ENCODE measurements at places on chromosomes 11 and 22. TPM values are rescaled to one million over a fixed set of nuclear protein-coding genes. Genes with fewer than 3 reads are reported as not detected.

CD248 gene
- total RNA-seq: not detected

APOL2 gene
- 27.4 TPM for total RNA-seq

MFNG gene
- total RNA-seq: 28.1 TPM

CSTF3 gene
- total RNA-seq: 46.5 TPM

MAJIN gene
- 7.1 TPM for total RNA-seq

- no peak overlapping the region for H3K27ac ChIP-seq
- DNase-seq: no peak
- H3K36me3 ChIP-seq: no peaks in the 10 kb centered on the region
Observed at GRCh38 chr22:26265281-26265680, 96.0 kb downstream of the SEZ6L start.

GRCh38 chr11:128372977-128373376 is 214.4 kb downstream of the ETS1 start:
- H3K27ac ChIP-seq: no peak overlapping the region
- H3K4me1 ChIP-seq: no peaks in the 10 kb centered on the region
- H3K27me3 ChIP-seq: no peaks in the 10 kb centered on the region
- no peak for DNase-seq
- no peak overlapping the region for H3K4me3 ChIP-seq

DNA sequence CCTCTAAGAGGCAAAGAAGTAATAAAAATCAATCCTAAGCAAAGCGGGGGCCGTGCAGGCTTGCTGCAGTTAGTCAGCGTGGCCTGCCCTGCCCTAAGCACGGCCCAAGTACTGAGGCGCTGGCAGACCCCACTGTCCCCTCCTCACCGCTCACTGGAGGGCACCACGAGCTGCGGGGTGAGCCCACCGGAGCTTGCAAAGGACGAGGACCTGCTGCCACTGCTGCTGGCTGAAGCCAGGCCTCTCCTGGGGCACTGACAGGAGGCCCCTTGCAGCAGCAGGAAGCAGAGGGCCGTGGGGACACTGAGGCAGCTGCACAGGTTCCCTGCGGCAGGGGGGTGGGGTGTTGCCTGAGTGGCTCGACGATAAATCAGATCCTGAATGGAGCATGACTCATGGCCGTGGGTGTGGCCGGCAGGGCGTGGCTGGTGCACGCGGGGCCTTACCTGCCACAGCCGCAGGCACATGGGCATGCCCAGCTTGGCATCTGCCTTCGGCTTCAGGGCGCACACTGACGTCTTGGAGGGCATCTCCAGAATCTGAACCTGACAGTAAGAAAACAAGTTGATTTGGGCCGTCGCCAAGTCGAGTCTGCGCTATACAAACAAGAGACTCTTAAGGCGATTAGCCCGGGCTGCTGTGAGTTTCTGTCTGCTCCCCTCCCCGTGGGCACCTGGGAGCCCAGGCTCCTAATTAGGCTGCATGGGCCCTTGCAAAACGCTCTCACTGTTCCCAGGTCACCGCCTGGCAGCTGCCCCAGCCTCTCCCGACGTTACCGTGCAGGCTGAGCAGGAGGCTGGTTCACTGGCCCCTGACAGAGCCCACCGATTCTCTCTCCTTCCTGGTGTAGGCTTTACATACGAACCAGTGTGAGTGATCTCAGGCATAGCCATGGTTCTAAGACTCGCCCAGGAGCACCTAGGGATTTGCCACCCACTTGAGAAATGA is 45.9 kb downstream of the TBX1 start:
- H3K36me3 ChIP-seq: no peaks in the 10 kb centered on the region
- peak overlapping the region; percentile 71 for H3K27ac ChIP-seq
- peaks cover 27% of the 10 kb centered on the region for H3K4me1 ChIP-seq
- peak; percentile 94 for DNase-seq
- H3K4me3 ChIP-seq: peak overlapping the region; percentile 19
- H3K27me3 ChIP-seq: no peaks in the 10 kb centered on the region

GRCh38 chr22:45993143-45993692 is 16.3 kb upstream of the WNT7B start:
- no peak overlapping the region for H3K4me3 ChIP-seq
- no peaks in the 10 kb centered on the region for H3K36me3 ChIP-seq
- DNase-seq: no peak
- H3K27ac ChIP-seq: no peak overlapping the region

DNA sequence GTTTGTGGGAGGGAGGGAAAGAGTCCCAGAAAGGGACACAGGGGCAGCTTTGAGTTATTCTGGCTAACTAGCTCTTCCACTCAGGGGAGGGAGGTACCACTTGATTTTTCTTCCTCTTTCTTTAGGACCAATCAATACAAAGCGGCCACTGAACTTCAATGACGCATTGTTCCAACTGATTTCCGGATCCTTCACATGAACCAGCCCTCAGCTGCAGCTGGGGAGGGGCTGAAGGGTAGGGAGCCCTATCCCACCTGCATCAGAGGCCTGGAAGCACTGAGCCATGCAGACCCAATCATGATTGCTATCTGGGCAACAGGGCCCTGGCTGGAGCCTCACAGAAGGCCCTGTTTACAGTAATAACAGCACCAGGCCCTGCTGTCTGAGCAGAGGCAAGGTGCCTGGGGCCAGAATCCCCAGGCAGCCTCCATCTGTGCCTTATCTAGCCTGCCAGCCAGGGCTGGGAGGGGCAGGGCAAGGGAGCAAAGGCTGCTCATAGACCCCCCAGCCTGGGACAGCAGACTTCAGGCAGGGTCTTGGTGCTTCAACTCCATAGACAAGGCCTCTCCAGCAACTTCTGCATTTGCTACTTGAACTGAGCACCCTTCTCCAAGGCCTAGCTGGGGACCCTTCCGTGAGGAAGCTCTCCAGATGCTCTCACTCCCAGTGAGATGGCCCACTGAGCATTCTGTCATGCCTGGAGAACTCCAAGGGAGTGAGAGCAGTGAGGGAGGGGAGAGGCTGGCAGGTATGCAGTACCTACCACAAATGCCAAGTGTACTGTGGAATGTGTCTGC is 22.5 kb downstream of the CLPB start:
- H3K4me3 ChIP-seq: no peak overlapping the region
- H3K27me3 ChIP-seq: no peaks in the 10 kb centered on the region
- no peaks in the 10 kb centered on the region for H3K36me3 ChIP-seq
- no peaks in the 10 kb centered on the region for H3K4me1 ChIP-seq

DNA sequence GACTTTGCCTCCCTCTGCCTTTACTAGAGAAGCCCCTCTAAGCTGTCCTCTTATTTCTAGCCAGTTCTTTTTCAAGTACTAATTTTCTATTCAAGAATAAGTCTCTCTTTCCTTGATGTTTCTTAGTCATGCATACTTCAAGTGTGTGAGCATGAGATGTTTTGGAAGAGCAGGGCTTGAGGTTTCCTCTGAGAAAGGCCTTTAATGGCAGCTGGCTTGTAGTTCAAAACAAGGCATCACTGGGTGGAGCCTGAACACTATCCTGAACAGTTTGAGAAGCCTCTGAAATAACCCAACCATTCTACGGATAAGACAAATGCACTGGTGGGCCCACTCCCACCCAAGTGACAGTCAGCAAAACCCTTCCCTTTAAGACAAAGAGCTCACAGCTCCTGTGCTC is 37.6 kb downstream of the CLDN25 start:
- H3K4me1 ChIP-seq: no peaks in the 10 kb centered on the region
- no peaks in the 10 kb centered on the region for H3K27me3 ChIP-seq
- no peak overlapping the region for H3K27ac ChIP-seq
- no peak overlapping the region for H3K4me3 ChIP-seq

DNA sequence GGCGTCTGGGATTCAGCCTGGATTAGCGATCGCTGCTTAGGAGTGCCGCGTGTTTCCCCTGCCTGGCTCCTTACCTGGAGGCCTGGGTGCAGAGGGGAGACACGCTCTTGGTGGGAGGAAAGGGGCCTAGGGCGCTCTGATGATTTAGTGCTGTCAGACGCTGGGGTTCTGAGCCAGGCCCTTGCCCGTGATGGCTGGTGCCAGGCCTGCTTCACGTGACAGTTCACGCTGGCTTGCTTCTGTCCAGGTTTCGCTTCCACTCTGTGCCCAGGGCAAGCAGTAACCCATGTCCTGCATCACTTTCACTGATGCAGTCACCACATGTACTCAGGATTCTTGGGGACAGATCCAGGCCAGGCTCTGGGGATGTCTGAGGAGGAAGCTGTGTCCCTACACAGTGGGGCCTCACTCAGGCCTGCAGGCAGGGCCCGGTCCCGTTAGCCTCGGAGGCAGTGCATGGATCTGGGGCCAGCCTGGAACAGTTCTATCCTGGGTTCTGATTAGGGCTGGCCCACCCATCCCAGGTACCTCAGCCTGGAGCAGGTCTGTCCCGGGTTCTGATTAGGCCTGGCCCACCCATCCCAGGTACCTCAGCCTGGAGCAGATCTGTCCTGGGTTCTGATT is 1220.9 kb downstream of the BRD1 start:
- no peak for DNase-seq
- H3K36me3 ChIP-seq: no peaks in the 10 kb centered on the region
- H3K4me3 ChIP-seq: no peak overlapping the region
- peaks cover 64% of the 10 kb centered on the region for H3K27me3 ChIP-seq

DNA sequence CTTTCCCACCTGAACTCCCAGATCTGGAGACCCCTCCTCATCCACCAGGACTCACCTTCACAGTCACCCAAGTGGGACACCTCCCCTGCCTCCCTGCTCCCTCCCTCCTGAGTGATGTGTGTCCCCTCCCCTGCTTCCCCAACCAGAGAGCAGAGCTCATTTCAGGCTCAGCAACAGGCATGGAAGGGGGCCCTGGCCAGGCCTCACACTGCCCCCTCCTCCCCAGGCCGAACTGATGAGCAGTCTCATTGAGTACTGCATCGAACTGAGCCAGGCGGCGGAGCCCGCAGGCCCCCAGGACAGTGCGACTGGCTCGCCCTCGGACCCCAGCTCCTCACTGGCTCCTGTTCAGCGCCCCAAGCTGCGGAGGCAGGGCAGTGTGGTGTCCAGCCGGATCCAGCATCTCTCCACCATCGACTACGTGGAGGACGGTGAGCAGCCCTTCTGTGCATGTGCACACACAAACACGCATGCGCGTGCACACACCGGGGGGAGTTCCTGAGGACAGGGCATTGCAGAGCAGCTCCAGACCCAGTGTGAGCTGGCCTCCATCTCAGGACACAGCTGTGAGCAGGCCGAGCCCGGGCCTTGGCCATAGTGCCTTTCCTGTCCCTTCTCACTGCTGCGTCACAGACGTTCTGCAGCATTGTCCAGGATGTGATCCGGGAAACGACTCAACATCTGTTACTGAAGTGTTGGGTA is 17.8 kb upstream of the NEAT1 start:
- no peak for DNase-seq
- peaks cover 20% of the 10 kb centered on the region for H3K36me3 ChIP-seq
- H3K4me1 ChIP-seq: no peaks in the 10 kb centered on the region
- H3K27me3 ChIP-seq: no peaks in the 10 kb centered on the region
- no peak overlapping the region for H3K4me3 ChIP-seq
- H3K27ac ChIP-seq: no peak overlapping the region

DNA sequence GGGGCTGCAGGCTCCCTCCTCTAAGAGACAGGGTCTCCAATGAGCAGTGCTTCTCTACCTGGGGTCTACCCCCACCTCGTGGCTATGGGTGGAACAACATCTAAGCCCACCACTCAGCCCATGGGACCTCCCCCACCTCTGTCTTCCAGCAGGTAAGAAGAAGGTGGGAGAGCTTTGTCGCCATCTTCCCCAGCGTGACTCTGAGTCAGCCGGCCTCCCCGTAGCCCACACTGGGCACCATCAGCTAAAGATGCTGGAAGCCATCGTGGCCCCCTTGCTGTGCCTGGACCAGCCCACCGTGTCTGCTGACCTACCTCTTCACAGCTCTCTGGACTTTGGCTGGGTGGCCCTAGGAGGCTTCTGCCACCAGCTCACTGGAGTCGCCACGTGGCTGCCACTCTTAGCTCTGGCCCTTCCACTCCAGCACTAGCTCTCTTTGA is 944 bp downstream of the C11orf86 start:
- H3K4me1 ChIP-seq: peaks cover 47% of the 10 kb centered on the region
- no peak overlapping the region for H3K27ac ChIP-seq
- DNase-seq: peak; percentile 41
- no peaks in the 10 kb centered on the region for H3K36me3 ChIP-seq
- no peaks in the 10 kb centered on the region for H3K27me3 ChIP-seq

- no peaks in the 10 kb centered on the region for H3K36me3 ChIP-seq
- no peak overlapping the region for H3K4me3 ChIP-seq
- peaks cover 33% of the 10 kb centered on the region for H3K27me3 ChIP-seq
- no peaks in the 10 kb centered on the region for H3K4me1 ChIP-seq
Observed at GRCh38 chr22:43216738-43217137, 29.8 kb upstream of the TTLL12 start.

- H3K4me3 ChIP-seq: no peak overlapping the region
- no peak overlapping the region for H3K27ac ChIP-seq
- H3K27me3 ChIP-seq: no peaks in the 10 kb centered on the region
- peak; percentile 11 for DNase-seq
Observed at GRCh38 chr22:19799322-19800190, 39.0 kb downstream of the TBX1 start.

GRCh38 chr11:125517116-125517770 is 21.2 kb upstream of the FEZ1 start:
- no peaks in the 10 kb centered on the region for H3K27me3 ChIP-seq
- no peak overlapping the region for H3K4me3 ChIP-seq
- H3K4me1 ChIP-seq: 0 out of 2 replicates have a peak, but pooled peaks cover 3% of the 10 kb centered on the region
- H3K36me3 ChIP-seq: no peaks in the 10 kb centered on the region
- no peak overlapping the region for H3K27ac ChIP-seq

GRCh38 chr11:84022201-84022600 is 736.0 kb upstream of the CCDC90B start:
- H3K27ac ChIP-seq: no peak overlapping the region
- no peak for DNase-seq
- H3K36me3 ChIP-seq: no peaks in the 10 kb centered on the region
- H3K4me3 ChIP-seq: no peak overlapping the region

DNA sequence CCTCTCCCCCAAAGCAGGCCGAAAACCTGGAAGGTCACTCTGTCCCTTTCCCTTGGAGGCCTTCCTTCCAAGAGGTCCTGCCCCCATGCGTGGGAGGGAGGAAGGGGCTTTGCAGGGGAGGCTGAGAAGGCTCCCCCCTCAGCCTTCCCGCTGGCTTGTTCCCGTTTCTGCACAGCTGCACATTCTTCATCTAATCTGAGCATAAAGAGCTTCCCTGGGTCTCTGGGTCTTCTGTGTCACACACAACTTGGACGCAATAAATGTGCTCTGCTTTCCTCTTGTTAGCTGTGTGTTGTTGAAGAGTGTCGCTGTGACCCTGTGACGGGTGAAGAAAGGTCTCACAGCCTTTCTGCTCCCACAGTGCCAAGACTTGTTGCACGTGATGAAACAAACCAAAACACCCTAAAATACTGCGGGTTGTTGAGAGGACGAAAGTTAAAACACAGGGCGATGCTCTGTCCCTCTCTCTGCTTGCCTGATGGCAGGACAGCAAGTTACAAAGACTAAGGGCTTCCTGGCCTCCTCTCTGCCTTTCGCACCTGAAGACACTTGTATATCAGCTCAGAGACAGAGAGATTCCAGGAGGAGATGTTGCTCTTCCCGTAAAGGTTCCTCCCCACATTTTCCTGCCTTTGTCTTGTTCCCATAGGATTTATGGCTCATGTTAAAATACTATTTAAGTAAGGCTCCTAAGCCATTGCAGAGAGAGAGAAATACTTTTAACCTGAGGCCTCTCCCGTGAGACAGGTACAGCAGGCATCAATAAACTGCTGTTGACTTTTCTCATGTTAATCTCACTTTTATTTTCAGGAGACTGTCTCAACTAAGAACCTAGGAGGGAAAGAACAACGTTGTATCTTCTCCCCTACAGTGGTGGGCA is 15.4 kb upstream of the IFITM3 start:
- no peak overlapping the region for H3K27ac ChIP-seq
- H3K4me3 ChIP-seq: no peak overlapping the region
- no peaks in the 10 kb centered on the region for H3K36me3 ChIP-seq
- no peak for DNase-seq
- H3K27me3 ChIP-seq: 0 out of 2 replicates have a peak, but pooled peaks cover 3% of the 10 kb centered on the region
- no peaks in the 10 kb centered on the region for H3K4me1 ChIP-seq

- H3K4me3 ChIP-seq: no peak overlapping the region
- H3K4me1 ChIP-seq: no peaks in the 10 kb centered on the region
- H3K27me3 ChIP-seq: no peaks in the 10 kb centered on the region
- 0 out of 2 replicates have a peak, but pooled peaks cover 5% of the 10 kb centered on the region for H3K36me3 ChIP-seq
- no peak for DNase-seq
Observed at GRCh38 chr11:33317662-33318061, 60.5 kb downstream of the HIPK3 start.
